ENCODE measurements at places on chromosomes 7 and 10.

- no peak for DNase-seq
Measured at GRCh38 chr10:105037022-105037421, 395.9 kb downstream of the SORCS3 start.

GRCh38 chr10:80526218-80526617, 11.5 kb upstream of the SH2D4B start:
- DNase-seq, result no peak

GRCh38 chr7:25624833-25625232, 396.5 kb upstream of the NPVF start:
- DNase-seq, result no peak

DNA sequence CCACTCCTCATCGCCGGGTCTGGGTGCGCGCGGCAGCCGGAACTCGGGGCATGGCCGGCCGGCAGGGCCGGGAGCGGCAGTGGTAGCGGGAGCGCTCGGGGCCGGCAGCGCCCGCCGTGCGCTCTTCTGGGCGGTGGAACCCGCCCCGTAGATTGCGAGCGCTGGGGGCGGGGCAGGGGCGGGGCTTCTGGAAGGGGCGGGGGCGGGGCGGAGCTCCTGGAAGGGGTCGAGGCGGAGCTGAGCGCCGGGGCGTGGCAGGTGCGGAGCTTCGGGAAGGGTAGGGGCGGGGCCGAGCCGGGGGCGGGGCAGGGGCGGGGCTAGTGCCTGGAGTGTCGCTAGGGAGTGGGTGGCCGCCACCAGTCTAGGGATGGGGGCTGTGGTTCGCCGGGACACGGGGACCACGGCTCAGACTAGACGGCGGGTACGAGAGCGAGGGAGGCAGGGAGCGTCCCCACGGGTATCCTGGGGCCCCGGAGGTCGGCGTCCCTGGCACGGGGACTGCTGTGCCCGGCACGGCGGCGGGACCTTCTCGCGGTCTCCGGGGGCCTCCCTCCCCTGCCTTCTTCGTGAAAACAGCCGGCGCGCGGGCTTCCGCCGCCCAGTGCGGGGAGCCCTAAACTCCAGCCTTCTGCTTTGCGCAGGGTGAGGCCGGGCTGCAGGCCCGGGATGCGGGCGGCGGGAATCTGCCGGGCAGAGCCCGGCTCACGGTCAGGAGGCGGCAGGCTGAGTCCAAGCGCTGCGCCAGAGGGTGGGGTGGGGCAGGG, at the start of gene STK32C:
Gene STK32C, minus strand, starts transcription at position 128 of the 764 bp plus-strand sequence. Its CDS starts 117 bp downstream, at position 11.
- no peak for DNase-seq

- peak; percentile 28 for DNase-seq
Measured at GRCh38 chr10:5800782-5801181, 12.5 kb downstream of the GDI2 start.

GRCh38 chr7:113550966-113551365, 367.8 kb downstream of the PPP1R3A start:
- no peak for DNase-seq

GRCh38 chr10:19194866-19195265, 146.3 kb downstream of the MALRD1 start:
- no peak for DNase-seq

All from foreskin keratinocyte (primary cell).